Activated naive CD4-positive, alpha-beta T cell treated with anti-CD3 and anti-CD28 coated beads, Interleukin-2, amount 50 U/mL, for 72 hours (primary cell): ENCODE measurements at places on chromosomes 4 and X. TPM values are rescaled to one million over a fixed set of nuclear protein-coding genes. Genes with fewer than 3 reads are reported as not detected.

GRCh38 chr4:166104623-166105022, 231.6 kb downstream of the TLL1 start:
- DNase-seq = no peak

DNA sequence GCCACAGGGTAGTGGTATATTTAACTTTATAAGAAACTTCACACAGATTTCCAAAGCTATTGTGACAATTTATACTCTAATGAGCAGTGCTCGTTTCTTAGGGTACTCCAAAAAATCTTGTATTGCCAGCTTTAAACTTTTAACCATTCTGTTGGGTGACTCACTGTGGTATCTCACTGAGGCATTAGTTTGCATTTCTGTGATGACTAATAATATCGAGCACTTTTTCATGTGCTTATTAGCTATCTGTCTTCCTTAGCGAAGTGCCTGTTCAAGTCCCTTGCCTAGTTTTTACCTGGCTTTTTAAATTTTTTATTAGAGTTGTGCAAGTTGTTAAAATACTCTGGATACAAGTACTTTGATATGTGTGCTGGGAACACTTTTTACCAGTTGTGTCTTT, 5.5 kb downstream of the PNMA3 start:
- DNase-seq = no peak

The MXRA5 gene
- total RNA-seq = not detected

DNA sequence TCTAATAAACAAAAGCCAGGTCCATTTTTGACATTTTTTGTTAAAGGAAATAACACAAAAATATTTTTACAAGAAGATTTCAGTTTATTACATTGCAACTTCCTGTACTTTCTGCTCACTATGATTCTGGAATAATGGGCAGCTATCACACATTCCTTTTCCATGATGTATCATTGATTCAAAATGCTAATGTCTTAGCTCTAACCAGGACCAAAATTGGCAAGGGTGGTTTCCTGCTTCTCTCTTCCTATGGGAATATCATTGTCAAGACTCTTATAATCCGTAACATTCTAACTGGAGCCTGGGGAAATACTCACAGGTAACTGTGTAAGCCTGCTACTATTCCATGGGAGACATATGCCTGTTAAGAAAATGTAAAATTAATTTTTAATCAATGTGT, 218.6 kb downstream of the DCAF12L2 start:
- DNase-seq = no peak

DNA sequence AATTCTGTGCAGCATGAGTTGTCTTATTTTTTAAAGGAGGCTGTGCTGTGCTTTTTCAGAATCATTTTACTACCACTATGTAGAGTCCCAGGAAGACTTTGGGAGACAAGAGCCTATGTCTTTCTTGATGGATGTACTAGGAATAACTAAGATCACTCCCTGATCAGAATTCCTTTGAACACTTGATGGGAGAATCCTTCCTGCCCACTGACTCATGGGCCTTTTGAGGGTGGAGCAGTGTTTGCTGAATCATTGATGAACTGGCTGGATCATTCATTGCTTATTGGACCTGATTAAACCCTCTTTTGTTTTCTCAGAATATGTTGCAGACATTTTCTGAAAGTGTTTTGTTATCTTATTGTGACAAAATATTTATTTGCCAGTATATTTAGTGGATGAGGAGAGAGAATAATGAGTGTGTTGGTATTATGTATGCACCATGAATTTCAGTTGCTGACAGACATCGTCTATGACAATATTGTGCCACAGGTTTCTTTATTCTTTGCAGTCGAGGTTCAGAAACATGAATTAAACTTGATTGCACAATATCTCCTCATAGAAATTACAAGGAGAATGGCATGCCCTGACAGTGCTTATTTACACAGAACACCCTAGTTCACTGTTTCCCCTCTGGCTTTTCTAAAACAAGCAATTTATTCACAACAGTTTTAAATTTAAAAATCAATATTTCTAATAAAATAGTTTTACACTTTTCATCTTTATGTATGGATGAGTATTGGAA, 36.3 kb downstream of the POU4F2 start:
- no peak for DNase-seq

GRCh38 chr4:185165605-185166063, 22.6 kb downstream of the SLC25A4 start:
- DNase-seq = no peak

The IL2 gene
- total RNA-seq = 110 TPM

- no peak for DNase-seq
These were observed 21.2 kb upstream of the SMIM20 start for GRCh38 chr4:25892796-25893195.

- DNase-seq = no peak
These were observed 117.9 kb downstream of the MID1IP1 start for GRCh38 chrX:38919202-38919601.

DNA sequence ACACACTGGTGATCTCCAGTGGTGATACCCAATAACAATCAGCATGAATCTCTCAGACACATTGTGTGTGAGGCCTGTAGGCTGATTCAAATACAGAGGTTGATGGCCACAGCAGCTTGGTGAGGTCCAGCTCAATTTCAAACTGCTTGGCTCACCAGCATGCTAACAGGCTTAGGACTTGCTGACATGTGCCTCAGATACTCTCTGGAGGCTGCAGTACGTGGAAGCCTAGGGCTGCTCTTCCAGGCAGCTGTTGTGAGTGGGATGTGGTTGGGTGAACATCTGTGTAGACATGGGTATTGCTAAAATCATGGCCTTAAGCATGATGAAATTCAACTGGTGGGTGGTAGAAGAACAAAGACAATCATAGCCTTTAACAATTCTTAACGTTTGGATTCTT, 4.3 kb downstream of the CXCL9 start:
- no peak for DNase-seq

DNA sequence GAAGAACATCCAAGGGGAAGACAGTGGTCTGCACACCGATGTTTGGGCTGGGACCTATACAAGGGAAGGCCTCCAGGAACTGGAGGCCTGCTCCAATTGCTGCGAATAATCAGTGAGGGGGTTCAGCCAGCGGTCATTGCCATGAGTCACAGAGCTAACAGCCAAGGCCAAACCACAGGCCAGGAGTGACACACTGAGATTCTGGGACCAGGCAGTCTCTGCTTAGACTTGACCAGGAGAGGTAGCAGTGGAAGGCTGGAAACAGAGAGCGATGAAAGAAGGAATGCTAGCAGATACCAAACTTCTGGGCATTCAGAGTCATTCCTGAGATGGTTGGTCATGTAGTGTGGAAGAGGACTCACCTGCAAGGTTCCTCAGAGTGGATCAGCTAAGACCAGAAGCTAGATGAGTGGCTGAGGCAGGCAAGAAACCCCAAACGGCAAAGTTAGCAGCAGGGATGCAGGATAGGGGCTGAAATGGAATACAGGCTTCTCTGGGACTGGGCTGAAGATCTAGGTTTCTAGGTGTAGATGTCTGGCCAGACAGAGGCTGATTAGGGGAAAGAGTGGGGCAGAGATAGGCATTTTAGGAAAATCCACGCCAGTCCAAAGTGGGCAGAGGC, 54.7 kb downstream of the CNGA2 start:
- no peak for DNase-seq

The TEC gene
- 4.3 TPM for total RNA-seq

DNA sequence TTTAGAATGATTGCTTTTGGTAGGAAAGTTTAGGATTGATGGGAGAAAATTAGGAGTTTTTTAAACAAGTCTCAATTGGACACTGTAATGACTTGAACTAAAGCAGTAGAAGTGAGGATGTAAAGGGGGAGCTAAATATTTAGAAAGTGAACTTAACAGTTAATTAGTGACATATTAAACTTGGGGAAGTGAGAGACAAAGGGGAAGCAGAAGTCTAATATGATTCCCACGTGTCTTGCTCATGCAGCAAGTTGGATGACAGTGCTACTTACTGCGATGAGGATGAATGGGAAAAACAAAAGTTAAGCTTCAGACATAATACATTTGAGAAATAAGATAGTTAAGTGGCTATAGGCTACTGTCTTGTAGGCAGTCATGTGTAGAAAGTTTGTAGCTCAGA, 110.4 kb downstream of the RPA4 start:
- no peak for DNase-seq

The XAGE1A gene
- total RNA-seq = not detected

The MMRN1 gene
- 0.11 TPM for total RNA-seq

- no peak for DNase-seq
These were observed 16.6 kb downstream of the NFKB1 start for GRCh38 chr4:102517753-102518152.

The NDST3 gene
- total RNA-seq = not detected

- no peak for DNase-seq
These were observed 71.3 kb downstream of the HTRA3 start for GRCh38 chr4:8340781-8341241.

The SLC10A6 gene
- not detected for total RNA-seq

- DNase-seq = no peak
These were observed 76.9 kb upstream of the RPL34 start for GRCh38 chr4:108543359-108543968.

GRCh38 chrX:21939906-21940305, 603 bp upstream of the SMS start:
- no peak for DNase-seq

DNA sequence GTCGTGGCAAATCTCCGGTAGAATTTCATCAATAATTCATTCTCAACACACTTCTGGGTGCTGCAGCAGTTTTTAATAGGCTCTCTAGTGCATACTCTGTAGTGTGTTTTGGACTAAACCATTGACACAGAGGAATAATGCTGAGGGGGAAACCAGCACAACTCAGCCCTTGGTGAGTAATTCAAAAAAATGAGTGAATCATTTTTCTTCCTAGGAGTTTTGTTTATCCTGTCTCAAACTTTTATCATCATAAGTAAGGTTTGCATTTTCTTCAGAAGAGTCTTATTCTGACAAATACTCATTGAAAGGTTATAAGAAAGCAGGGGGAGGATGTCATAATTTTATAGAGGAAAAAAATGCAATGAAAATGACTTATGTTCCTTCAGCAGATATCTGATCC, 2542.7 kb downstream of the PCDH7 start:
- DNase-seq = no peak

DNA sequence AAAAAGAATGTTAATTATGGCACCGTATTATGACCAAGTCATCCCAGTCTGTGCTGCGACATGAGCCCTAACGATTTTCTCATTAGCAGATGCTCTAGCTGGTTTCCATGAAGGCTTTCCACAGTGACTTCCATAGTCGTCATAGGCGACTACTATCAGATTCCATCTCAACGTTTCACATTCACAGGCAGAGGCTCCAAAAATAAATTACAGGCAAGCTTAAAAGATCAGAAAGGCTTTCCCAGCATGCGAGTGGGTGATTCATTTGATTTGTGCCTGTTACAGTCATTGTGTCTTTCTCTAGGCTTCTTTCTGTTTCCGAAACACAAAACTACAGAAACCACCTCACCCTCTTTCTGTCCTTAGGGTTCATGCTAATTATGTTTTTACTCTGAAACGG, 43.2 kb downstream of the PALLD start:
- DNase-seq = peak; percentile 16

GRCh38 chr4:20832826-20833225, 132.6 kb downstream of the PACRGL start:
- DNase-seq = no peak

The CFP gene
- 11.1 TPM for total RNA-seq

- DNase-seq = no peak
These were observed 97.5 kb downstream of the MAOA start for GRCh38 chrX:43753637-43754036.

DNA sequence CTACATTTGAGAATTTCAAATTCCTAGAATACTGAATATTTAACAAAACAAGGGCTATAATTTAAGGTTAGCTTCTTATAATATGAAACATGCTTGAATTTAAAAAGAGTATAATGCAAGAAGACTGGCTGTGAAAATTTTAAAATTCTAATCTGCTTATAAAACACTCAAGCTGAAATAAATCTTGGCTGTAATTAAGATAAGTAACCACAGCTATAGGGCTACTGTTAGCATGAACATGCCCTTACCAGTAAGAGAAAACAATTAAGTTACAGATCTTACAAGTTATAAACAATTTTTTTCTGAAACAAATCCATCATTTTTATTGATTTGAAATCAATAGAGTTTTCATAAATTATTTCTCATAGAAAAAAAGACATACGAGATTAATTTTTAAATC, 148.2 kb downstream of the INPP4B start:
- DNase-seq = no peak

GRCh38 chrX:119189115-119189514, 47.0 kb upstream of the PGRMC1 start:
- DNase-seq = no peak

The GAGE2A gene
- not detected for total RNA-seq

The GPR119 gene
- total RNA-seq = not detected

GRCh38 chrX:70244881-70245280, 10.4 kb downstream of the AWAT1 start:
- DNase-seq = no peak

The GLUD2 gene
- total RNA-seq = not detected

DNA sequence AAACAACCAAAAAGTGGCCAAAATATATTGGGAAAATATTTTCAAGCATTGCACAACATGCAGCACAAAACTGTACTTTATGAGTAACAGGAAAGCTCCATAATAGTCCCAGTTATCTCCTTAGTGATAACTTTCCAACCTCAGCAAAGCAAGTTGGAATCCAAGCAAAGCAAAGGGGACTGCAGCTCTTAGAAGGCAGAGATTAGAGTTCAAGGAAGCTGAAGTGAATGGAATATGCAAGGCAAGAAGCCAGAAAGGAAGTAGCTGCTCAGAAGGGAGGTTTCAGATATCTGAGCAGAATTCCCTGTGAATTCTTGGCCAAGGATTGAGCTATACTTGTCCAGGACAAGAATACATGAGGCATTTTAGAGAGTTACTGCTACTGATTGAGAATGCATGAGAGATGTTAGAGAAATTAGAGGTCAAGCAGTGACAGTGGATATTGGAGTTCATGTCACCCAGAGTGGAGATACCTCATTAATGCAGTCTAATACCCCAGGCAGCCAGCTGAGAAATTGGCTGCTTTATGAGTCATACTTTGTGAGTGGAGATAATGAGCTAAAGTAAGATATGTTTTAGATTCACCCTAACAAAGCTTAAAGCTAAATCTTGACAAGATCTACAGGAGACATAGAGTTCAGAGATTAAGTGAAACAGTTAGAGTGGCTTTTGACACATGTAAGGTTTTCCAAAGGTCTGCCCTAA, 102.8 kb downstream of the INPP4B start:
- DNase-seq = no peak

DNA sequence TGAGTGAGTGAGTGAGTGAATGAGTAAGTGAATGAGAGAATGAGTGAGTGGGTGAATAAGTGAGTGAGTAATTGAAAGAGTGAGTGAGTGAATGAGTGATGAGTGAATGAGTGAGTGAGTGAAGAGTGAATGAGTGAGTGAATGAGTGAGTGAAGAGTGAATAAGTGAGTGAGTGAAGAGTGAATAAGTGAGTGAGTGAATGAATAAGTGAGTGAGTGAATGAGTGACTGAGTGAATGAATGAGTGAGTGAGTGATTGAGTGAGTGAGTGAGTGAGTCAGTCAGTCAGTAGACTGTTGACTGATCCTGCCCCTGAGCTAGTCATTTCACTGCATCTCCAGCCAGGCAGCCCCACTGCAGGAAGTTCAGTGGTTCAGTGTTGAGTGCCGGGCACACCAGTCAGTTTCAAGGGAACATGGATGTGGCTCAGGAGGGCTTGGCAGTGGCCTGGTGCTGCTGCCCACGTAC, 228.4 kb upstream of the PSAPL1 start:
- DNase-seq = no peak
